ENCODE measurements at places on chromosomes 4 and X.
A peak's percentile ranks its signal among the peaks of the same experiment; 100 is the strongest.

DNA sequence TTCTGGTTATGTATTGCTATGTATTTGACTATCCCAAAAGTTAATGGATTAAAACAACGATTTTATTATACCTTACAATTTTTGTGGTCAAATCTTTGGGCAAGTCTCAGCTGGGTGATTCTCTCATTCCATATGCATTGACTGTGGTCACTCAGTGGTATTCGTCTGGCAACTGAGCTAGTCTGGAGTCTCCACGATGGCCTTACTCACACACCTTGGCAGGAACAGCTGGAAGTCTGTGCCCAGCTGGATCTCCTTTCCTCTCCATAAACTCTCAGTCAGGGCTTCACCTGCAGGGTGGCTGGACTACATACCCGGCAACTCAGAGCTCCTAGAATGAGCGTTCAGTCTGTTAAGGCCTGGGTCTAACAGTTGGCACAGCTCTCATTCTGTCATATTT, 141.1 kb upstream of the WDFY3 start:
- no peaks in the 10 kb centered on the region for H3K27me3 ChIP-seq
- H3K36me3 ChIP-seq, result no peaks in the 10 kb centered on the region
- DNase-seq, result no peak
- H3K27ac ChIP-seq, result no peak overlapping the region
- H3K4me1 ChIP-seq, result no peaks in the 10 kb centered on the region

DNA sequence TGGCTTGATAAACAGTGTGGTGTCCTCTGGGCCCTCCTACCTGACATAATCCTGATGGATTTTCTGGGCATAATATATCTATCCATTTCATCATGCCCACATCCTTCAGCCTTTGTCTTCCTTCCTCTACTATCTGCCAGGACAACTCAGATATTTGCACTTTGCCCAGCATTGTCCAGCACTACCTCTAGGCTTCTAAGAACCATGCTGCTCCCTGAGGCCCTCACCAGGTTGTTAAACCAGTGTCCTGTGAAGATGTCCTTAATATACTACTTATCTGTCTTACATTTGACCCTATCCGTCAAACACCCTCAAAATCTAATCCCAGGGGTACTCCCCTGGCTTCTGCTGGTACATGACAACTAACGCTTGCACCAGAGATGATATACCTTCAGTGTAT, 58.2 kb upstream of the MAML3 start:
- DNase-seq, result no peak
- peak overlapping the region; percentile 90 for H3K27ac ChIP-seq
- H3K4me3 ChIP-seq, result peak overlapping the region; percentile 27
- no peaks in the 10 kb centered on the region for H3K27me3 ChIP-seq
- H3K36me3 ChIP-seq, result no peaks in the 10 kb centered on the region
- peaks cover 33% of the 10 kb centered on the region for H3K4me1 ChIP-seq

DNA sequence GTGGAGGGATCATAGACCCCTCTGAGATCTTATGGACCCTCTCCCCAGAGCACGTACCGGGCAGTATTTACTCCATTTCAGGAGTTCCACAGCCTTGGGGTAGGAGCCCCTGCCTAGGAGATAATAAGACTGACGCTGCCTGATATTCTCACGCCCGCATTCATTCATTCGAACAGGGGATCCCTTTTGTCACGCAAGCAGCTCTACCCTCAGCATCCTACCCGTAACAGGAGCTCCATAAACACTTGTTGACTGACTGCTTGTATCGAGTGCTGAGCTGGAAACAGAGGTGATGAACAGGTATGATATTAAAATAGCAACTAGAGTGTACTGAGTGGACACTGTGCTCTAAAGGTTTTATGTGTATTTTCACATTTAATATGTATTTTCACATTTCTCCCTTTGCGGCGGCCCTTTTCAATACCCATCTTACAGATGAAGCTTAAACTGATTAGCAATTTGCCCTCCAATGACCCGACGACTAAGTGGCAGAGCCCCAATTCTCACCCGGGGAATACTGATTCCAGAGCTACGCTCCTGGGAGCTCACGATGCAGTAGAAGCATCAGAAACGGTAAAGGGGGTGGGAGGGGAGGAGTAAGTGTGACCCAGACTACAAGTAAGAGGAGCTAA, 888 bp downstream of the RAB28 start:
- H3K27me3 ChIP-seq, result no peaks in the 10 kb centered on the region
- no peak for DNase-seq
- H3K36me3 ChIP-seq, result no peaks in the 10 kb centered on the region
- peaks cover 17% of the 10 kb centered on the region for H3K4me1 ChIP-seq
- peak overlapping the region; percentile 57 for H3K27ac ChIP-seq

DNA sequence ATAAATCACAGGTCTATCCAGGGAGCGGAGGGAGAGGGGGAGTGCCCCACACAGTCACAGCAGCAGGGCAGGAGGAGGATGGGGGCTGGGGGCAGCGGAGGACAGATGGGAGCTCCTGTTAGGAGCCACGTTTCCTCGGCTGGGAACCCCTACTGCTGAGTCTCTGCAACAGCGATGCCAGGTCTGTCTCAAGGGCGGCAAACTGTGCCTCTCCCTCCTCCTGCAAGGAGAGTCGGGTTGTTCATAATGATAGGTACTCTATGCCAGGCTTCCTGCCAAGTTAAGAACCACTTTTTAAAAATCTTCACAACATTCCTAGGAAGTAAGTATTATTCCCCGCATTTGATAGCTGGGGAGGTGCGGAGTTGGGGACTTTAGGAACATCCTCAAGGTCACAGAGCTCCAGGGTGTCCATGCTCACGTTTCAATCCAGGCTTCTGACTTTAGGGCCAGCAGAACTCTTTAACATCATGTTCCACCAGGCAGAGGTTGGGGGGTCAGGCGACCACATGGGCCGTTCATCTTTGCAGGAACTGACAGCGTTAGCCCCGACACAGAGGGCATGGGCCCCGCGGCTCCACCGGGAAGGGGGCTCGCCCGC, 98.3 kb upstream of the MAML3 start:
- no peaks in the 10 kb centered on the region for H3K36me3 ChIP-seq
- H3K27me3 ChIP-seq, result no peaks in the 10 kb centered on the region
- peak overlapping the region; percentile 73 for H3K27ac ChIP-seq
- H3K4me1 ChIP-seq, result peaks cover 62% of the 10 kb centered on the region
- no peak for DNase-seq

- H3K4me1 ChIP-seq, result peaks cover 24% of the 10 kb centered on the region
- no peaks in the 10 kb centered on the region for H3K27me3 ChIP-seq
- H3K36me3 ChIP-seq, result no peaks in the 10 kb centered on the region
- no peak for DNase-seq
- H3K27ac ChIP-seq, result no peak overlapping the region
Observed at GRCh38 chrX:119481323-119481801, 13.1 kb downstream of the SLC25A5 start.

- no peaks in the 10 kb centered on the region for H3K27me3 ChIP-seq
- no peak overlapping the region for H3K4me3 ChIP-seq
- no peaks in the 10 kb centered on the region for H3K4me1 ChIP-seq
- H3K27ac ChIP-seq, result no peak overlapping the region
- H3K36me3 ChIP-seq, result no peaks in the 10 kb centered on the region
Observed at GRCh38 chrX:22627576-22627975, 354.9 kb downstream of the CBLL2 start.

DNA sequence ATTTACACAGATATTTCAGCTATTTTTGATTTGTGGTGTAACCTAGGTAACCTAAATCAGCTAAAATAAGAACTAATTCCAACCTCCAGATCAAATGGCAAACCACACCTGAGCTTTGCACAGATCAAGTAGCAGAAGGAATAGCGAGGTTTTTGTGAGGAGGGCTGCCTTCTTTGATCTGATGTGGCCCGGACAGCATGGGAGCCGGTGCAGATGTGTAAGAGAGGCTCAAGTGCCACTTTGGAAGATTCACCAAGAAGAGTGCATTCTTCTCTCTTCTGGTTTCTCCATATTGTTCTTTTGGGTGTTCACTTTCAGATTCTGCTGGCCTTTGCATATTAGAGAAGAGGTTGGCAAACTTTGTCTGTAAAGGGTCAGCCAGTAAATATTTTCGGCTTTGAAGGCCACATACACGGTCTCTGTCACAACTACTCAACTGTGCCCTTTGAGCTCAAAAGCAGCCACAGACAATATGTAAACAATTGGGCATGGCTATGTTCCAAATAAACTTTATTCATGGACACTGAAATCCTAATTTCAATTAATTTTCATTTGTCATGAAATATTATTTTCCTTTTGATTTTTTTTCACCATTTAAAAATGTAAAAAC, 78.9 kb upstream of the FAM9C start:
- no peak overlapping the region for H3K27ac ChIP-seq
- no peak for DNase-seq
- H3K4me3 ChIP-seq, result no peak overlapping the region
- H3K27me3 ChIP-seq, result no peaks in the 10 kb centered on the region

All from PC-9 (cell line).